ENCODE measurements at places on chromosomes 1 and 21. TPM values are rescaled to one million over a fixed set of nuclear protein-coding genes. Genes with fewer than 3 reads are reported as not detected.
A peak's percentile ranks its signal among the peaks of the same experiment; 100 is the strongest.

The LCE1A gene
- total RNA-seq: not detected

The HUNK gene
- 37.3 TPM for total RNA-seq

The NTPCR gene
- total RNA-seq: 21.0 TPM

The DCDC2B gene
- not detected for total RNA-seq

GRCh38 chr1:45669859-45670655 is 16.3 kb downstream of the GPBP1L1 start:
- no peak for DNase-seq

- no peak for DNase-seq
These were observed 225.7 kb upstream of the AJAP1 start for GRCh38 chr1:4428711-4429110.

DNA sequence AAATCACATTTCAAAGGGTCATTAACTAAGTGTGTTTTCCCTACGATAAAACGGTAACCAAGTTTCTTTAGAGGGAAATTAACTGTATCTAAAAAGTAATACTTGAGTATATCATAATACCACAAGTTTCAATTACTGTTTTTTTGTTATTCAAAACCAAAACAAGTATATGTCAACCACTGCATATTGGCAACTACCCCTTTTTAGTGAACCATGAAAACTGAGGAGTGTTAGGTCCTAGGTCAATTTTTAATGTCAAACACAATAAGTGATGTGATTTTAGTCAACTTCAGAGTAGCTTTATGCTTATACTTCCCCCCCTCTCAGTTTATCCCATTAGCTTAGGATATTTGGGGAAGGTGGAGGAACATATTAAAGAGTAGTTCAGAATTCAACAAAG is 10.4 kb downstream of the NSL1 start:
- no peak for DNase-seq

- DNase-seq: peak; percentile 51
These were observed 697 bp downstream of the PRDM16 start for GRCh38 chr1:3069491-3070308.

- DNase-seq: no peak
These were observed 110.0 kb downstream of the APP start for GRCh38 chr21:26060335-26061115.

- no peak for DNase-seq
These were observed 82.8 kb downstream of the TNFSF18 start for GRCh38 chr1:172967936-172968335.

DNA sequence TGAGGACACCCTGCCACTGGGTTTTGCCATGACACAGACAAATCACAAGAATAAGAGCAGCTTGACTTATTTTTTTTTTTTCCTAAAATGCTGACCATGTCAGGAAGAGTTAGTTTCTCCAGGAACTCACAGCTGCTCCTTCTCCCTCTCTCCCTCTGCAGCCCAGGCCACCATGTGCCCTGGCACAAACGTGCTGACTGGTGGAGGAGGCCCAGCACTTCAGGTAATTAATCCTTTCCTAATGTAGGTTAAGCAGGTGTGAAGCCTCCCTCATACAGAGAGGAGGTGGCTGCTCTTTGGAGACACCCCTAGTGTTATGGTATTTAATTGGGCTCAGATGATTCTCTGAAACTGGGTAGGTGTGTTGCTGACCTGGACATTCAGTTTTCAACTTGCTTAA is 129.8 kb upstream of the USH2A start:
- no peak for DNase-seq

All from SJCRH30 (cell line).